ENCODE measurements at places on chromosomes 3 and 15.

DNA sequence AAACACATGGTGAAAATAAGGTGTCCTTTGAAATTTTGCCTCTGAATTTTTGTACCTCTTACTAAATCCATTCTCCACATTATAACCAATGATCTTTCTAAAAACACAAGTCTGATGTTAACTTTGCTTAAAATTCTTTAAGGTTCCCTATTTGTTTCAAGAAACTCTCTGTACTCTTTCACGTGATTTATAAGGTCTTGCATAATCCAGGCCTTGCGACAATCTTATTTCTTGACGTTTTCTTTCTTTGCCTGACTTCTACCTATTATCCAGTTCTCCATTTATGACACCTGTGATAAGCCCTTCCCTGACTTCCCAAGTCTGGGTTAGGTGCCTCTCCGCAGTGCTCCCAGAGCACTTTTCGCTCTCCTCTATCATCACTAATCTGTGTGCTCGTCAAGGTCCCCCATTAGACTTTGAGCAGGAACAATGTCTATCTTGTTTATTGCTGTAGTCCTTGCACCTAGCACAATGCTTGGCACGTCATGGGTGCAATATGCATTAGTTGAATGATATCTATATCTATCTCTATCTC lies 24.3 kb upstream of the KPNA1 start:
- DNase-seq, result no peak

GRCh38 chr15:32053719-32054118 lies 23.4 kb downstream of the CHRNA7 start:
- DNase-seq, result no peak

GRCh38 chr3:147422601-147423536 lies 13.7 kb downstream of the ZIC1 start:
- DNase-seq, result peak; percentile 44

DNA sequence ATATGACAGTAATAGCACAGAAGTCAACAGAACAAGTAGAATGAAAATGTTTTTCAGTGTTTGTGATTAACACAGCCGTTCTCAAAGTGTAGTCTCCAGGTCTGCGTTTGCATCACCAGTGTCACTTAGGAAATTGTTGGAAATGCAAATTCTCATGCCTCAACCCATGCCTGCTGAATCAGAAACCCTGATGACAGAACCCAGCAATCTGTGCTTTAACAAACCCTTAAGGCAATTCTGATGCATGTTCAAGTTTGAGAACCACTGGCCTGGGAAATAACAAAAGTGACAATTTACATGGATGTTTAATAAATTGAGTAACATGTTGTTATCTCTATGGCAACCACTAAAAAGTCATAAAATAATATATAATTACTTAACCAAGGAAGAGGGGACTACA lies 103.1 kb upstream of the ATP11B start:
- no peak for DNase-seq

- no peak for DNase-seq
Measured at GRCh38 chr3:183880121-183880520, 4.6 kb downstream of the PARL start.

DNA sequence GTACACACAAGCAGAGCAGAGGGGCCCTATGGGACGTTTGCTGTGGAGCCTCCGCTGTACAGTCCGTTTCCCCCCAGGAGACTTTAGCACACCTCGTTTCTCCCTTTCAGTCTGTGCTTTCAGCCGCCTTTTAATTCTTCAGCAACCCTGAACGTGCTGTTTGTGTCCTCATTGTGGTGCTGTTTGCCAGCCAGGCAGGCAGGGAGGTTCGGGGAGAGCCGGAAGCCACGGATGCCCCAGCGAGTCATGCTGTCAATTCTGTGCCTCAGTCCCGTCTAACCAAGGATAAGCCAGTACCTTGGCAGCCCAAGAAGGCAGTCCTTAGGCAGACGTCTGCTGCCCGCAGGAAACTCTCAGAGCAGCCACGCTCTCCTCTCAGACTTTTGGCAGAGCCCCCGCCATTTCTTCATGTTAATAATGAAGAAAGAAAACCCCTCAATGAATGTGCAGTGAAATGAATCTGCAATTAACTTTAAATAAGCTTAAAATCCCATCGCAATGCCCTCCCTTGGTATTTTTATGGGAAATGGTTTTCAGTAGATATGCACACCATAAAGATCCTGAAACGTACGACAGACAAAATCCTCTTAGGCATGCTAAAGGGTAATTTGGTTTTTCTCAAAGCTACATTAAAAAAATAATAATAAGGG lies 158.6 kb downstream of the UACA start:
- DNase-seq, result no peak

GRCh38 chr3:31180274-31180673 lies 285.8 kb upstream of the GADL1 start:
- no peak for DNase-seq

- no peak for DNase-seq
Measured at GRCh38 chr15:58994906-58995453, 7.5 kb downstream of the RNF111 start.

GRCh38 chr3:184380185-184380626 lies 352 bp downstream of the CHRD start:
- DNase-seq, result peak; percentile 49

DNA sequence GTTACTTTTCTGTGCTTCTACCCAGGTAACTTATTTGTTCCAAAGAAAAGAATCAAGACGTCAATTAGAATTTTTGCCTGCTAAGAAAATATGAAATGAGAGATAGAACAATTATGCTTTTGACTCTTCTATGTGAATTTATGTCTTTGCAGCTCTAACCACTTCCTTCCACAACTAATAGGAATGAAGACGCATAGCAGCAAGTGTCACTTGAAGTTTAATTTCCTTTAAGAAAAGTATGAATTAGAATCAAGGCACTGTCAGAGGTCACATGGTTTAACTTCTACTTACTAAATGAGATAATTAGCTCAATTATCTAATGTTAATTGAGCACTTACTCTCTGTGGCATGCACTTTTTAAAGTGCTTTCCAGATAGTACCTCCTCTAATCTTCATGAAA lies 3.3 kb downstream of the WDR49 start:
- no peak for DNase-seq

- peak; percentile 36 for DNase-seq
Measured at GRCh38 chr3:39812537-39812936, 3.1 kb downstream of the MYRIP start.

- no peak for DNase-seq
Measured at GRCh38 chr15:40787991-40788390, 18.2 kb downstream of the C15orf62 start.

Data from endothelial cell (in vitro differentiated cells).